ENCODE measurements at places on chromosomes 7 and 10.

- DNase-seq = no peak
Observed at GRCh38 chr7:157403646-157404401, 67.0 kb downstream of the DNAJB6 start.

- DNase-seq = no peak
Observed at GRCh38 chr7:16579216-16579615, 52.6 kb downstream of the LRRC72 start.

DNA sequence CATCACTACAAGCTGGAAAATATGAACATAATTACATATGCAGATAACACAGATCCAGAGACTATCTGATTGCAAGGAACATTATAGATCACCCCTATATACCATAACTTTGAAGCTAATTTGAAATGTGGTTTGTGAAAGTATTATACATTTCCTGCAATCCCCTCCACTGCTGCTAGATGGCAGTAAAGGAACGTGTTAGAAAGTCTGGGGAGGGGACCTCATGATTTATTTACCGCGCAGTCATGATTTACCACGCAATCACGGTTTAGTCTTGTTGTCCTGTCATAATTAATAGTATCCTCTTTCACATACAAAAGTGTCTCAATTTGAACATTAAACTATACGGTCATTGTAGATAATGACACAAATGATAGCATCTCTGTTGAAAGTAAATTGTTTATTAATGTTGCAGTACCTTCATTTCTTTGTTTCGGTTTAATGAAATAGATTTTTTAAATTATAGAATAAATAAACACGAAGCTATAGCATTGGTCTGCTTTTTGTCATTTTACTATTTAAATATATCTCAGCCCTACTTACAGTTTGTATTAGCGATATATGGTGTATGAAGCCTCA lies 145.3 kb upstream of the PRSS1 start:
- peak; percentile 82 for DNase-seq

GRCh38 chr7:41142904-41143473 lies 559.9 kb downstream of the INHBA start:
- peak; percentile 69 for DNase-seq

GRCh38 chr7:120586571-120586970 lies 271.4 kb downstream of the TSPAN12 start:
- DNase-seq = peak; percentile 35

GRCh38 chr7:8511855-8512254 lies 78.4 kb downstream of the NXPH1 start:
- no peak for DNase-seq

DNA sequence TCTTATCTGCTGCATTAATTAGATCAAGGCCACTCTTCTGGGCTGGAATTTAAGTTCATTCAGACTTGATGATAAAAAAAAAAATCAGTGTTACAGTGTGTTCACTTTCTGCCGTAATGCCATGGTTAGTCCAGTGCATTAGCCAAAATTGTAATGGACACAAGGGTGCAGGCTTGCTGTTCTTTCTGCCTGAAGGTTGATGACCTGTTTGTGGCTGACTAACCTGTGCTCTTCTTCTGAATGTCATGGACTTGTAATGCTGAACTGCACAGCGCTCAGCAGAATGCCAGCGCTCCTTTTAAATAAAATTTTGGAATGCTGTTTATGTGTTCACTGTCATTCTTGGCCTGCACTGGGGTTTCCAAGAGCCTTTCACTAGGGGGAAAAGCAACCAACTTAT lies 323.2 kb downstream of the ZNF248 start:
- no peak for DNase-seq

DNA sequence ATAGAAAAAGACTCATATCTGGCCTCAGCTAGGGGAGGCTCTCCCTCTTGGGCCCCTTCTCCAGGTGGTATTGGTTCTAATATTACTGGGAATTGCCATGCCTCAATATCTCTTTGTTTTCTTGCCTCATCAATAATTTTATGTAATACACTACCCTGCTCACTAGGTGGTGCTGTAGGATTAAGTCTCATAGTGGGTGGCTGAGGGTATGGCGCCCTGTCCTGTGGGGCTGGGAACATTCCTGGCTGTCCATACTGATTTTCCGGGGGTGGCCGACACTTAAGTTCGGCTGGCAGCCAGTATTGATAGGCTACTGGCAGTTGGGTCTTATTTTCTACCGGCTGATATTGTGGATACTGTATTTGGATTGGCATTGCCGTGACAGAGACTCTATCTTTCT lies 9.0 kb upstream of the TAS2R3 start:
- peak; percentile 70 for DNase-seq

DNA sequence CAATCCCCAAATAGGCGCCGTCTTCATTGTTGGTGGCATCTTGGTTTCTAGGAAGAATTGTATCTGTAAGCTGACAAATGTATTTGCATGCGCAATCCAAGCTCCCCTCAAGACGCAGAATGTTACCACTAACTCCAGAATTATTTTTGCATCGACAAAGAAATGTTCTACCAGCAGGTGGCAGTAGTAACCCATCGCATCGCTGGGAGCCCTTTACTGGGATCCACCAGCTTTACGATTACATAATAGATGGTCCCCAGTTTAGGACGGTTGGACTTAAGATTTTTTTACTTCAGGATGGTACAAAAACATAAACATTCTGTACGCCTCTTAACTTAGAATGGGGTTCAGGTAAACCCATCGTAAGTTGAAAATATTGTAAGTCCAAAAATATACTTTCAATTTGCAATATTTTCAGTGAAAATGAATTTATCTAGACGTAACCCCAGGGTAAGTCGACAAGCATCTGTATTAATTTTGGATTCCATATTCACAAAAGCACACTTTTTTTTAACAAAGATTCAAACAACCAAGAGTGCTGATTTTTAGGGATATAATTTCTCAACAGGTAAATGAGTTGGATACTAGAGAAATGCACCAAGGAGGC lies 114.0 kb upstream of the COBL start:
- peak; percentile 84 for DNase-seq

DNA sequence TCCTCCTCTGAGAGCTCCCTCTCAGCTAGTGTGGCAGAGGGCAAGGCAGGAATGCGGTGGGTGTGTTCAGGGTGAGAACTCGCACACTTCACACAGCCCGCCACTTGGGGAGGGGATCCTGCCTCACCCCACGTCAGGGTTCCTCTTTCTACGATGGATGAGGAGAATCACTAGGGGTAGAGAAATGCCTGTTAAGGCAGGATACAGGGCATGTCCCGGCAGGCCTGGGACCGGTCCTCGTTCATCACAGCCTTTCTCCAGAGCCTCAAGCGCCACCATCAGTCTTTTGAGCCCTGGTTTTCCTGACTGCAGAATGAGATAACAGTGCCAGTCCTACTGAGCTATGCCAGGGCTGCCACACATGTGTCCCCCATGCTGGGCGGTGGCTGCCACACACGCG lies 546.7 kb upstream of the ADARB2 start:
- DNase-seq = no peak

GRCh38 chr10:75244487-75245353 lies 9.0 kb upstream of the COMTD1 start:
- DNase-seq = no peak

DNA sequence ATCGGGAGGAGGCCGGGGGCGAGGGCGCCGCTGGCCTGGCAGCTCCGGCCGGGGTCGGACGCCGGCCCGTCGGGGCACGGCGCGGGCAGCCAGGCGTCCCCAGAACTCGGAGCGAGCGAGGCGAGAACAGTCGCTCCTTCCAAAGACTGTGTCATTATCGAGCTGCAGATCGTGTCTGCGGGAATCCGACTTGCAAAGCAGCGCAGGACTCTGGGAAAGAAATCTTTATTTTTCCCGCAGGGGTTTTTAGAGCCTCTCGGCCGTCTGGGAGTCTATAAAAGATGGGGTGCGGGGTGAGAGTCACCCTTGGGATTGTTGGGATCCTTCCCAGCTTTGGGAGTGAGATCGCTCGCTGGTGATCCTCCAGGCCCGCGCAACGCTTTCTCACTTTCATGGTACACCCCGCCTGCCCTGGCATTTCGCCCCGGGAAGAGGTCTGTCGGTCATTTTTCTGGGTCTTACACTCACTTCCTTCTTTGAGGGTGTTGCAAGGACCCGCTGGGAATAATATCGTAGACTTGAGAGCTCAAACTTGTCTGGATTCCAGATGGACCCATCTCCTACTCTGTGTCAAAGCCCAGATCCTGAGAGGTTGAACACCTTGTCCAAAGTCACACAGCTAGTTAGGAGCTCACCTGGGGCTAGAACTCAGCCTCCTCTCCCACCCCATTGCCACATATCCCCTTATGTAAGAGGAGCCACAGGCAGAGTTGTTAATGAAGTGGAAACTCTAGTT lies 1.0 kb downstream of the UBTD1 start:
- DNase-seq = no peak

DNA sequence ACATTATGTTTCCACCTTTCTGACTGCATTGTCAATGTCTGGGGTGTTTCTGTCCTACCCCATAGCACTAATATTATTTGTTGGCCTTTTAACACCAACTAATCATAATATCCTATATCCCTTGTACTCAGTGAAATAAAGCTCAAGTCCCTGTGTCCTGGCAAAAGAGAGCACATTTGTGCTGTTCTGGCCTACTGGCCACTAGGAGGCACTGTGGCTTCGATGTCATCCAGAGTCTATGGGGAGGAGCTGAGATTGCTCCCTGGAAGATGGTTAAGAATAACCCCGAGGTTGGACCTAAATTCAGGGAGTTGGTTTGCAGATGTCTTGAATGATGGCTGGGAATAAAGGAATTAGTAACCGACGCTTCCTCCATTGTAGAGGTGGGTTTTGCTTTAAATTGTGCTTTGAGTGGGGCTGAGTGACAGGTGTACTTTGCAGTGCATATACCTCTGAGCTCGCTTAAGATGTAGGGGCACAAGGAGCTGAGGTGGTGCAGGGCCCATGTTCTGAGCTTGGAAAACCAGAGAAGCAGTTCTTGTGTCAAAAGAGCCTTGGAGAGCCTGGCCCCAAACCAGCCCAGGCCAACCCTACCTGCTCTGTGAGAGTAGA lies 191.2 kb upstream of the PRSS1 start:
- peak; percentile 85 for DNase-seq

DNA sequence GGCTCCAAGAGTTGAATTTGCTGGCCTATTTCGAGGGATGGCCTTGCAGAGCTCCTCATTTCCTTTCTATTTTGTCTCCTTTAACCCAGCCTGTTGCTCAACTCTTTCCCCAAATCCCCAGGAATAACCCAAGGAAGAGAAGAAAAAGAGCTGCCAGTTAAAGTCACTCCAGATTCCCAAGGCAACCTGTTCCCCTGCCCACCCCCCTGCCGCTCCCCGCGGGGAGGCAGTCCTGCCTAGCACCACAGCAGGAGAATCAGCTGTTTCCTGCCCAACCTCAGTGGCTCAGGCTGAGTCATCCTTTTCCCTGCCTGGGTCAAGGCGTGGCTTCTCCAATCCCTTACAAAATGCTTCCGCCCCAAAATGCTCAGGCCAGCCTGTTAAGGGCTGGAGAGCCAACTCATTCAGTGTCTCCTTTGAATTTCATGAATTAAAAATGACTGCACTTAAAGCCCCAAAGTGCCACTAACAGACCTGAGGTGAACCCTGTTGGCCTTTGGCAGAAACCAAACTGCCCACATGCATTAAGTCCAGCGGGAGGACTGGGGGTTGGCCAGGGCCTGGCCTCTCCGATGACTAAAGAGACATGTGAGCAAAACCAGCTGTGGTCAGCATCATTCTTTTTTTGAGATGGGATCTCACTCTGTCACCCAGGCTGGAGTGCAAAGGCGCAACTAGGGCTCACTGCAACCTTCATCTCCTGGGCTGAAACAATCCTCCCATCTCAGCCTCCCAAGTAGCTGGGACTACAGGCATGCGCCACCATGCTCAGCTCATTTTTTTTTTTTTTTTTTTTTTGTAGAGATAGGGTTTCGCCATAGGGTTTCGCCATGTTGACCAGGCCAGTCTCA lies 83.2 kb upstream of the KIF5B start:
- DNase-seq = peak; percentile 83

DNA sequence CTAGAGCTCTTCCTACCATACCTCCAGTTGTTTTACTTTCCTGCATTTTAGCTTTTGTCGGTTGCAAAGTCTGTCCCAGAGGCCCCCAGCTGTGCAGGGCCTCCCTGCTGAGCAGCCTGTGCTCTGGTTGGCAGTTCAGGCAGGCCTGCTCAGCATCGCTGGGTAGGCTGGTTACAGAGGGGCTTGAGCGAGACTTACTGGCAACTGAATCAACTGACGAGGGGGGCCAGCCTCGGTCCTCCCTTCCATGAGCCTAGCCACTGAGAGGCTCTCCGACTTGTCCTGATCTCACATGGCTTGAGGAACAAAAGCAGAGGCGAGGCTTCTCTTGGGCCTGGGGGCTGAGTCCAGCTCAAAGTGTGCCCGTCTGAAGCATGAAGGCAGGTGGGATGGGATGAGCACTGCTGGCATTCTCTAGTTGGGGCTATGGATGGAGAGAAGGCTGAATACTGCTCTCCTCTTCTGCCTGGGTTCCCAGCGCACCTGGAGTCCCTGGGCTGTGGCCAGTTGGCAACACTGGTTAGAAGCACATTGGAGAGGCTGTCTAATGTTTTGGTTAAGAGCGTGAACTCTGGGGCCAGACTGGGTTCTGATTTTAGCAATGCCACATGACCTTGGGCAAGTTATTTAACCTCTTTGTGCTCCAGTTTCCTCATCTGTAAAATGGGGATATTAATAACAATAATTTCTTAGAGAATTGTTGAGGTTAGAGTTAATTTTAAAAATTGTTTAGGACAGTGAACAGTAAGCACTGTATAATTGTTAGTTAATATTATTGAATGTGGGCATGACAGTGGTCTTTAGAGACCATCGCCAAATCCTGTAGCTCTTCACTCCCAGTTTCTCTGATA lies 6.9 kb upstream of the SFRP5 start:
- DNase-seq = no peak

DNA sequence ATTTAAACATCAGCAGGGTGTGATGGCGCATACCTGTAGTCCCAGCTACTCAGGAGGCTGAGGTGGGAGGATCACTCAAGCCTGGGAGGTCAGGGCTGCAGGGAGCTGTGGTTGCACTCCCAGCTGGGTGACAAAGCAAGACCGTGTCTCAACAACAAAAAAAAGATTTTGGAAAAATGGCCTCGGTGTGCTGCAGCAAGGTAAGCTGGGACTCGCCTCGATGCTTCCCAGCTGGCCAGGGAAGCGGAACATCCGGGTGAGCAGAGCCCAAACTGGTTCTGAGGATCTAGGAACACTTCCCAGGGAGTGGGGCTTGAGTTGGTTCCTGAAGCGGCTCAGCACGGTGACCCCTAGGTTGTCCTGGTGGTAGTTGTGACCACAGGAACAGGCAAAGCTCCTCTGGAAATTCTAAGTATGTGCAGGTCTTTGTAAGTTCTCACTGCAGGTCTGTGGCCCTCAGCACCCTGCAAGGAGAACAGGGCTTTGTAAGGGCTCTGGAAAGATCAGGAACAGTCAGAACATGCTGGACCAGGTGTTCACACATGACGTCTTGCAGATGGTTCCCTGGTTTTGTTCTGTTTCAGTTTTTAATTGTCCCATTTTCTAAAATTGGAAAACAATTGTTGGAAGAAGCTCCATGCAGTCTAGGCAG lies 38.6 kb upstream of the ZMIZ2 start:
- no peak for DNase-seq

- DNase-seq = no peak
Observed at GRCh38 chr10:2618690-2619089, 448.7 kb upstream of the PFKP start.
